ENCODE measurements at places on chromosomes 1 and 21.

DNA sequence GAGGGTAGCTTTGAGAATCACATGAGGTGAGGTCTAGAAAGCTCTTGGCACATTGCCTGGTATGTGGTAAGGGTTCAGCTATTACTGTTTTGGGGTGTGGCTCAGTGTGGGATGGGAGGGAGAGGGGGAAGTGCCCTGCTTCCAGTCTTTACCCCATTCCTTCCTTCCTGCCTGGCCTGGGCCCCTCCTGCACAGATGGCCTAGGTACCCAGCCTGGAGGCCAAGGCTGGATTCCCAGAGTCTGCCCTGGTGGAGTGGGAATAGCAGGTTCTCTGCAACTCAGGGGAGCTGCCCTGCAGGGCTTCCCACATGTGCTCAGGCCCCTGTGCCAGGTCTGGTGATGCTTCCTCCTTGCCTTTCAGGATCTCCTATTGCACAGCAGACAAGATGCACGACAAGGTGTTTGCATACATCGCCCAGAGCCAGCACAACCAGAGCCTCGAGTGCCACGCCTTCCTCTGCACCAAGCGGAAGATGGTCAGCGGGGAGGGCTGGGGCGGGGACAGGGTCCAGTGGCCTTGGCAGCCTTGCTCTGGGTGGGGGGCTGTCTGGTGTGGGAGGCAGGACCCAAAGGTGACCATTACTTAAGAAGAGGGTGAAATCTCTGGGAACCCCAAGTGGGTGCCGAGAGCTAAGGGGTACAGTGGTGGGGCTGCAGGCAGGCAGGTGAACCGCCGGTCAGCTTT, 13.5 kb downstream of the LDLRAP1 start:
- no peak for DNase-seq

GRCh38 chr1:179924268-179924667, 30.3 kb upstream of the CEP350 start:
- no peak for DNase-seq

DNA sequence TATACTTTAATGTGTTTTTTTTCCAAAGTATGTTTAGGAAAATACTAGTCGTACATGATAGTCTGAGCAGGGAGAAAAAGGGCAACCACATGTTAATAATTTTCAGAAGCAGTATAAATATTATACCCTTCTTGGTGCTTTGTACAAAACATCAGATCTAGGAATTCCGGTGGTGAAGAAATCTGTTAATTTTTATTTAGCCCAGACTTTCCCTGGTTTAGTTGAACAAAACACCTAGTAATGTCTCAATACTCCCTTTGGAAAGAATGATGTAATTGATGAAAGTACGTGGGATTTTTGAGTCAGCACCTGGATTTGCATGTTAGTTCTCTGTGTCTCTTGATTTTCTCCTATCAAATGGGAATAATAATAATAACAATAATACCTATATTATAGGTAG, 38.4 kb upstream of the KCNK2 start:
- DNase-seq, result no peak

- DNase-seq, result no peak
Observed at GRCh38 chr21:26281506-26281905, 110.9 kb upstream of the APP start.

All from HT-29 (cell line).